ENCODE measurements at places on chromosomes 6 and 20. TPM values are rescaled to one million over a fixed set of nuclear protein-coding genes. Genes with fewer than 3 reads are reported as not detected.

GNL1 gene
- 38.1 TPM for total RNA-seq

WFDC2 gene
- 3.4 TPM for total RNA-seq

GRCh38 chr6:84779380-84779779 is 15.0 kb upstream of the TBX18 start:
- no peak for DNase-seq

MROH8 gene
- total RNA-seq, result 3.0 TPM

- DNase-seq, result no peak
These were observed 54.9 kb upstream of the TULP4 start for GRCh38 chr6:158257425-158257759.

DNA sequence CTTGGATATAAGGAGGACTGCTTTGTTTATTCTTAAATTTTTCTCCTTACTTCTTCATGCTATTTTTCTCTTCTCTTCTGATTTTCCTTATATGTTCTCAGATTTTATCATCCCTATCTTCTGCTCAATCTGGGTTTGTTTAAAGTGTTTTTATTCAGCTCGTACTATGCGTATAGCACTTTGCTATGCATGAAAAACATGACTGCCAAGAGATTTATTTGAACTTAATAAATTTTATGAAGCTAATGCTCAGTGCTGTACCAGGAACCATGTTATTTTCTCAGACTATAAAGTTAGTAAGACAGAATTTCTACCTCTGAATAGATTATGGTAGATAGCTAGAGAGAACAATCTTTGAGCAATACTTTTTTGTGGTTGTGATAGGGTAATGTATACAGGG is 305.9 kb downstream of the LAMA2 start:
- no peak for DNase-seq

- DNase-seq, result no peak
These were observed 5.6 kb upstream of the SLC17A9 start for GRCh38 chr20:62946918-62947317.

- DNase-seq, result no peak
These were observed 4.6 kb upstream of the PPP1R3G start for GRCh38 chr6:5080574-5080973.

GINS1 gene
- 9.7 TPM for total RNA-seq

DNA sequence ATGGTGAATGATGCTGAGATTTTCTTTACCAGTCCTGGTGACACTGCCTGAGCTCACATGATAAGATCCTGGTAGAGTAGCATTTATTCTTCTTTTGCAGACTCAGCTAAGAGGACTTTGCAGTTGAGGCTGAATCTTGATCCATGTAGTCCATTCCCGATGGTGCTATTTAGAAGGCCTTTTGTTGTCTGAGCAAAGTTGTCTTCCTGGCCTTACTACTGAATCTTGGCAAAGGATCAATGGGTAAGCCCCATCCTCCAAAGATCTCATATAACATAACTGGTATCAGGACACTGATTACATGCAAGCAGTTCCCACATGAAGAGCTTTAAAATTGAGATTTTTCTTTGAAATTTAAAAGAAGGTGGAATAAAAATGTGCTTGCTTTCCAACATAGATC is 291.6 kb downstream of the SOX4 start:
- DNase-seq, result no peak

- peak; percentile 77 for DNase-seq
These were observed at the start of gene SLCO4A1 for GRCh38 chr20:62642051-62642665. Gene SLCO4A1, plus strand, starts transcription at chr20:62642503. Its CDS starts 13,952 bp downstream, at chr20:62656455.

DNA sequence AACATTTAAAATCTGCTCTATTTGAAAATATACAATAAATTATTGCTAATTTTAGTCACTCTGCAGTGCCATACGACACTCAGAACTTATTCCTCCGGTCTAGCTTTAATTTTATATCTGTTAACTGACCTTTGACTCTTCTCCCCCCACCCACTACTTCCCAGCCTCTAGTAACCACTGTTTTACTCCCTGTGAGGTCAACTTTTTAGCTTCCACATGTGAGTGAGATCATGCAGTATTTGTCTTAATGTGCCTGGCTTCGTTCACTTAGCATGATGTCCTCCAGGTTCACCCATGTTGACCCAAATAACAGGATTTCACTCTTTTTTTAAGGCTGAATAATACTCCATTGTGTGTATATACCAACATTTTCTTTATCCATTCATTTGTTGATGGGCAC is 80.8 kb downstream of the RPP40 start:
- DNase-seq, result no peak

NT5E gene
- 4.7 TPM for total RNA-seq

- no peak for DNase-seq
These were observed 9.4 kb downstream of the CDK5RAP1 start for GRCh38 chr20:33391722-33392415.

GRCh38 chr20:7806831-7807230 is 133.4 kb downstream of the HAO1 start:
- no peak for DNase-seq

Measured in occipital lobe (tissue), 3 donors.